Neural crest cell (in vitro differentiated cells): ENCODE measurements at places on chromosomes 4 and X. TPM values are rescaled to one million over a fixed set of nuclear protein-coding genes. Genes with fewer than 3 reads are reported as not detected.

DNA sequence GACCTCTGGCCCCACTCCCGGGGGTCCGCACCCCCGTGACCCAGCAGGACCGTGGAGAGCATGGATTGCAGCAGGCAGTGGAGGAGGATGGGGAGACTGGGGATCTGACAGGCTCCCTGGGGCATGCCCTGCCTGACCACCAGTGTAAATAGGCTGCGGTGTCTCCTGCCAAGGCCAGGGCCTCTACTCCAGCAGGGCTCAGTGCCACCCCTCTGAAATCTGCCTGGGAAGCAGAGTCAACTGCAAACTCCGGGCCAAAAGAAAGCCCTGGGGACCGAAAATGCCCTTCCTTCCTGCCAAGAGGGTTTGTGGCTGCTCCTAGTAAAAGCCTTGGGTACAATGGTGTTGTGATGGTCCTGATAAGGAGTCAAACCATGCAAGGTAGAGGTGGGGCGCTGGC lies 6.4 kb downstream of the ADRA2C start:
- DNase-seq, result no peak

- no peak for DNase-seq
Observed at GRCh38 chr4:8538703-8539567, 41.3 kb upstream of the GPR78 start.

- DNase-seq, result no peak
Observed at GRCh38 chr4:139823746-139824145, 158.1 kb downstream of the MGST2 start.

GRCh38 chrX:118536204-118536603 lies 40.6 kb downstream of the DOCK11 start:
- no peak for DNase-seq

DNA sequence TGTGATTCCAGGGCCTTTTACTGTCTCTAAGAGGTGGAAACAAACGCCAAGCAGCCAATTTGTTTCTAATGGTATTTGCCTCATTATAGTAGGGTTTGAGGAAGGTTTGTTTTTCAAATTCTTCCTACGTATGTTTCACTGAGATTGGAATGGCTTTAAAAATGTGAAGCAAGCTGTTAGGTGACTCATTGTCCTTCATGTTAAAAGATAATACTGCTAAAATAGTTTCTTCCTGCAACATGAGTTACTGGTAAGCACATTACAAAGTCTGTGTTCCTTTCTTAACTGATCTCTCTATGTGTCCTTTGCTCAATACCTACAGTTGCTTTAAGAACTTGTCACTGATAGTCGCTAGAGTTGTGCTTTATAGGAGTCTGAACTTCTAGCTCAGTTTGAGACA lies 1183.9 kb downstream of the RPA4 start:
- no peak for DNase-seq

DNA sequence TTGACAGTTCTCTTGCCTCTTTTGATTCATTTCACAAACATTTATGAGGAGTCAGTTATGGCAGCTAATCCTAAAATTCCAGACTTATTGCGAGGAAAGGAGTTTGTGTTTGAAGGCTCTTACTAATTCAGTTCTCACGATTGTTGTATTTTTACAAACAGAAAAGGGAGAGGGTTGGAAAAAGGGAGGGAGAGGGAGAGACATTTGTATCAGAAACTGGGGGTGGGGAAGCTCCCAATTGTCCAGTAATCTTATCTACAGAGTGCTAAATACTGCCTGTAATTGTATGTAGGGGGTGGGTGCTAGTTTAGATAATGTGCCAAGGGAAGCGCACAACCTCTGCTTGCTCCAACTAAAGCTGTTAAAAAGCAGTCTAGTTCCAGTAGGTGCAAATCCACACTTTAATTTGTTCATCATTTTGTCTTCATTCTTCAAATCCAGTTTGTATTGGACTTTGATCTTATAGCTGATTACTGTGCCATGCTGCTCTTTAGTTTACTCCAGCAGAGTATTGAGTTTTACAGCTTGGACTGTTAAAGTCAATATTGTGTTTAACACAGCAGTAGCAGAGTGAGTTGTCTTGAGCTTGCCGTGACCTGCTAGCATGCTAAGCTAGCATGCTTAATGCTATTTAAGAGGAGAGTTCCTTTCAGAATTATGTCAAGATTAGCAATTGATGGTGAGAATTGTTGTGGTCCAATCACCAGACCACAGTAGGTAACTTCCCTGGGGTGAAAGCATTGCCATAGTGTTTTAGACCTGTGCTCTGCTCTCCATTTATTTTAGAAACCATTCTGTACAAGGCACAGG lies 13.9 kb downstream of the FNIP2 start:
- no peak for DNase-seq

DNA sequence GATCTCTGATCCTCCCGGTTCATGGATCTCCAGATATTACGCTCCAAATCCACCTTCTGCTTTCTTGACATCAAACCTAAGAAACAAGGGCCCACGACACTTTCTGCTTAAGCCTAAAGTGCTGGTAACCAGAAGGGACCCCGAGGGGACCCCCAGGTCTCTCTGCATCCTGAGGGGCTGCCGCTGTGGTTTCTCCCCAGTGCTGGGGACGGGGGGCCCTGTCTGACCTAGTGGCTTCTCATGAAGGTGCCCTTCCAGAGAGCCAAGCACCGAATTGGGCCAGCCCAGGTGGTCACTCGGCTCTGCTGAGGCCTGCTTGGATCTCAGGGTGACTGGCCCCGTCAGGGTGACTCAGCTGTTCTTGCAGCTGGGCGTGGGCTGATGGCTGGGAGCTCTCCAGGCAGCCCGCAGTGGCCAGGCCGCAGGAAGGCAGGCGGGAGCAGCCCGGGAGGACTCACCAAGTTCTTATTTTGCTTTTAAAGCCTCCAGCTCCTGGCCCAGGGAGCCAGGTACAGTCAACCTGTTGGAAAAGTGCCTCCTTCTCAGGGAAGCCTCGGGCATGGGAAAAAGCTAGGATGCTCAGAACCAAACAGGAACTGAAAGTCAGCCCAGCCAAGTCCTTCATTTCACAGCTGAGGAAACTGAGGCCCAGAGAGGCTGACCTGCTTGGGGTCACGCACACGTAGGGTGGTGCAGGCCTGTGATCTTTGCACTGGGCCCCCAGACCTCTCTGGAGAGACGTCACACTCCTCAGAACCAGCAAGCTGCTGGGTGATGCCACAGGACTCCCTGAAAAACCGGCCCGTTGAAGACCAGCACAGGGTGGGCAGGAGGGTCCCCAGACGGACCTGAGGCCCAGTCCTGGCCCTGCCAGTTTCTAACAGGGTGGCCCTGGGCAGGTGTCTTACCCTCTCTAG lies 16.7 kb downstream of the BLOC1S4 start:
- DNase-seq, result no peak

- no peak for DNase-seq
Observed at GRCh38 chr4:34422472-34423175, 1821.7 kb downstream of the ARAP2 start.

The RXFP1 gene
- not detected in 2 replicates for total RNA-seq

The SMIM10 gene
- 2.6 and 2.7 TPM in 2 replicates for total RNA-seq

GRCh38 chr4:14177987-14178386 lies 550.5 kb upstream of the BOD1L1 start:
- no peak for DNase-seq

DNA sequence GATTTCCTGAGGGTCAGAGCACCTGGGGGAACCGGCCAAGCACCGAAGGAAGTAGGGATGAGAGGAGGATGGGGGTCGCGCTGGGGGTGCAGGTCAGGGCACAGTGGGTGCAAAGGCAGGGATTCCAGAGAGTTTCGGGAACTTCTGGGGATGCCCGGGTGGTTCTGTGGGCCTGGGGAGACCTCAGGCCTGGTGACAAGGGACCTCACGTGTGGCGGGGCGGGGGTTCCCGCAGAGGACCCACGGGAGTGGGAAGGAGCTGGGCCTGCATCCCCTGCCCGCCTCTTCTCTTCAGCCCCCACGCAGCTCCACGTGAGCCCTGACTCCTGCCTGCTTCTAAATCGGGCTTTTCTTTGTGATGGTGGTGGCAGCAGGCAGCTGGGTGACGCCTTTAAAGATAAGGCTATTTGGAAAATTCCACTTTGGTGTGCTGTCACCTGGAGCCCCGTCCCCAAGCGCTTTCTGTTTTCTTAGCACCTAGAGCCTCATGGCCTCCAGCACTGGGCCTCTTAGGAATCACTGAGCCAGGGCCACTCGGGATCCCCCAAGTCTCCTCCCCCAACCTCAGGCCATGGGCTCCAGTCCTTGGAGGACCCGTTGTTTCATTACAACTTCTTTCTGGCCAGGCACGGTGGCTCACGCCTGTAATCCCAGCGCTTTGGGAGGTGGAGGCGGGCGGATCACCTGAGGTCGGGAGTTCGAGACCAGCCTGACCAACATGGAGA lies 7.1 kb upstream of the TBC1D14 start:
- DNase-seq, result no peak
